ENCODE measurements at places on chromosomes 2 and 18.
A peak's percentile ranks its signal among the peaks of the same experiment; 100 is the strongest.

- DNase-seq = no peak
Observed at GRCh38 chr2:119248751-119249150, 25.1 kb downstream of the STEAP3 start.

GRCh38 chr2:222883420-222883819 is 22.6 kb downstream of the ACSL3 start:
- no peak for DNase-seq

DNA sequence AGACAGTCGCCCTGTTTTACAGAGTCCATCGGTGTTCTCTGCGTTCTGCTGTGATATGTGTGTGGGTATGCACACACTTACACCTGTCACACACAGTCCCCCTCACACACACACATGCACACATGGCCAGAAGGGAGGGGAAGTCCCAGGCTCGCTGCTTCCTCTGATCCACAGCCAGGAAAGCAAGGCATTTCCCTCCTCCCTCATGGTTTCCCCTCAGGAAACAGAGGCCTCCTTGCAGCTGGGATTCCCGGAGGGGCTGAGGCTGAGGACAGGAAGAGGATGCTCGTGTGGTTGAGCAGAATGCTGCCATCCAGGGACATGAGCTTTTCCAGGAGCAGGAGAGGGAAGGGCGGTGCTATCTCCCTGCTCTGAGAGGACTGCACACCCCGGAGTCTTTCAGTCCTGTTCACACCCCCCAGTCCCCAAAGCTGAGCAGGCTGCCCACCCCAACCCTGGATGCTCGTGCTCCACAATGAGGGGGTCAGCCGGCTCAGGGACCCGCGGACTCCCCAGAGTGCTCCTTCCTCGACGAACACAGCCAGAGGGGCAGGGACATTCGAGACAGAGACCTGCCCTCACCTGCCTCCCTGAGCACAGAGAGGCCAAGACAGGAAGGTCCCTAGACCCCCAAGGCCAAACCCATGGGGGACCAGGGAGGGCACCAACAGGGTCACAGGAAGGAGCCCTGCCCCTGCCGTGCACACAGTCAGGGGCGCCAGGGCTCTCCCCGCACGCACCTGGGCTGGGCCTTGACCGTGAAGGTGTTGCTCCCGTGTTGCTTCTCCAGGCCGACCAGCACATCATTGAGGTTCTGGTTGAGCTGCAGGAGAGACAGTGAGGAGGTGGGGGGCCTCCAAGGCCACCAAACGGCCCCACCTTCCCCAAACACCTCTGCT is 45.3 kb downstream of the BIN1 start:
- DNase-seq = no peak

GRCh38 chr18:79625195-79625923 is 54.2 kb upstream of the CTDP1 start:
- DNase-seq = no peak

DNA sequence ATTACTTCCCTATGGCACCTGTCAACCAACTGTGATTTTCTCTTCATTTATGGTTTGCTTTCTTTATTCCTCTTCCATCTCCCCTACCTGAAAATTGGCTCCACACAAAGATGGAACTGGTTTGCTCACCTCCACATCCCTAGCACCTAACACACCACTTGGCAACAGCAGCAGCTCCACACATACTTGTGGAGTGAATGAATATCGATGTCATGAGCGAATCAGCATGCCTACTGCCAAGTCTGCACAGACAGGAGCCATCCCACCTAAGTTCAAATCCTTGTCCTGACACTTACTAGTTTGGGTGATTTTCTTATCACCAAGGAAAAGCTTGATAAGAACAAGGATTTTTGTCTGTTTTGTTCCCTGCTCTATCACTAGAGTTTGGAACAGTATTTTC is 191.4 kb upstream of the TMEM200C start:
- no peak for DNase-seq

GRCh38 chr2:138928374-138929021 is 148.3 kb upstream of the NXPH2 start:
- no peak for DNase-seq

DNA sequence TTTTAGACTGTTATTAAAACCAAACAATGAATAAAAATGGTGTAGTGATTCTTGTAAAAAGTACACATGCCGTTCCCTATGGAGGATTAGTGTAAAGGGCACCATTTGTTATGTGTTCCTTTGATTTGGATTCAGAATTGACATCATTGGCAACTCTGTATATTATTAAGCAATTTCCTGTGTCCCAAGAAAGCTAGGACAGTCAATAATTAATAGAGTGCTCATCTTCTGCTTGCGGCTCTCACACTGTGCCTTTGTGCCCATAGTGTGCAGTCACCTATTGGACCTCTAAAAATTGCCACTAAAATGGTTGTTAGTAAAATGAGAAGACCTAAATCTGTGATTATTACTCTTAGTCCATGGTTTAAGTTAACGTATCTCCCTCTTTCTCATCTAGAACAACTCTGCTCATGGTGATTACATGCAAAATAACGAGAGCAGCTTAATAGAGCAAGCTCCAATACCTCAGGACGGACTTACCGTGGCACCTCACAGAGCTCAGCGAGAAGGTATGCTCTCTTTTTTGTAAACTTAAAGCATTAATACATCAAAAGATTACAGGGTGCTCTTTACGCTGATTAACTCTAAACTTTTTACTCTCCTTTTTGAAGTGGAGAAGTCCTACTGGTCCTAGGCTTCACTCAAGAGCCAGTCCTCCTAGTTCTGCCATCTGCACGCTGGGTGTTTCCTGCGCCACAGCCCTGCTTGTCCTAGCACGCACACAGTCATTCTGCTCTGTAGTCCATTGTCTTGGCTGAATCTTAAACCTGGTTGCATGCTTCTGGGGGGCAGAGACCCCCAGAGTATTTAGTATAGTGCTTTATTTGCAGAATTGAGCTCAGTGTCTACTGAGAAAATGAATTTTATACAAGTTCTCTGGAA is 16.7 kb downstream of the ZCCHC2 start:
- DNase-seq = no peak

GRCh38 chr2:239601201-239601851 is 200.5 kb upstream of the HDAC4 start:
- DNase-seq = no peak

- DNase-seq = peak; percentile 64
Observed at GRCh38 chr2:203327901-203328759, at the start of gene ABI2. Gene ABI2, plus strand, starts transcription at chr2:203328394. Its CDS starts 121 bp downstream, at chr2:203328515.

DNA sequence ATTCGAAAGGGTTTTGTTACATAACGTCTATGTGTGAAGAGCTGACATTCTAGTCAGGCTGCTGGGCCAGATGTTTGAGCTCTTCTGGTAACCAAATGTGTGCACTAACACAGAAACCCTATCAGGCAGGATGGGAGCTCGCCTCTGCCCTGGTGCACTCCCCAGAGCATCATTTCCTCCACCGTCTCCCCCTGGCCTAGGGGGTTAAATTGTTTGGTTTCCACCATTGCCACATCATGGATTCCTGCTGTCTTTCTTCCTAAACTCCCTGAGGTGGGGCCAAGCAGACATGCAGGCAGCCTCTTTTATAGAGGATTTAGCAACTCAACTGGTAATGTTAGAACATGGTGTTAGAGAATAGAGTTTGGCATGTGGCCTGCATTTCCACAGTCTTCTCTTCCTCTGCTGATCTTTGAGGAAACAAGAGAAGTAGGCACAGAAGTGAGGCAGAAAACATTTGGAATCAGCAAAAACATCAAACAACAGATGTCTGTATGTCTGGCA is 87.3 kb downstream of the ANTXR1 start:
- DNase-seq = no peak

DNA sequence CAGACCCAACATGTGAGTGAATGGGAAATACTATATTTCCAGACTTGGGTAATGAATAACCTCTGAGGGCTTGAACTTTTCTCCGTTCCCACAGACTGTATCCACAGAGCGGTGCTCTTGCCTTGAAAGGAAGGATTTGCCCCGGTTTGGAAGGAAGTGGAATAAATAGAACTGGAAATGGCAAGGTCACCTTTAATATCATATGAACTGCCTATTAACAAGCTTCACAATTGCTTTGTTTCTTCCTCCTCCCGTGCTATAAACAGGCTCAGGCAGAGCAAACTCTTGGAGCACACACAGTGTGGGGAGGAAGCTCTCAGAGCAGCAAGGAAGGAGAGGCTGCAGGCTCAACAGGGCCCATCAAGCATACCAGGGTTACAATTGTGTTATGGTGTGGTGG is 28.5 kb upstream of the DARS1 start:
- no peak for DNase-seq

GRCh38 chr2:174593574-174594203 is 3.9 kb downstream of the WIPF1 start:
- peak; percentile 42 for DNase-seq

DNA sequence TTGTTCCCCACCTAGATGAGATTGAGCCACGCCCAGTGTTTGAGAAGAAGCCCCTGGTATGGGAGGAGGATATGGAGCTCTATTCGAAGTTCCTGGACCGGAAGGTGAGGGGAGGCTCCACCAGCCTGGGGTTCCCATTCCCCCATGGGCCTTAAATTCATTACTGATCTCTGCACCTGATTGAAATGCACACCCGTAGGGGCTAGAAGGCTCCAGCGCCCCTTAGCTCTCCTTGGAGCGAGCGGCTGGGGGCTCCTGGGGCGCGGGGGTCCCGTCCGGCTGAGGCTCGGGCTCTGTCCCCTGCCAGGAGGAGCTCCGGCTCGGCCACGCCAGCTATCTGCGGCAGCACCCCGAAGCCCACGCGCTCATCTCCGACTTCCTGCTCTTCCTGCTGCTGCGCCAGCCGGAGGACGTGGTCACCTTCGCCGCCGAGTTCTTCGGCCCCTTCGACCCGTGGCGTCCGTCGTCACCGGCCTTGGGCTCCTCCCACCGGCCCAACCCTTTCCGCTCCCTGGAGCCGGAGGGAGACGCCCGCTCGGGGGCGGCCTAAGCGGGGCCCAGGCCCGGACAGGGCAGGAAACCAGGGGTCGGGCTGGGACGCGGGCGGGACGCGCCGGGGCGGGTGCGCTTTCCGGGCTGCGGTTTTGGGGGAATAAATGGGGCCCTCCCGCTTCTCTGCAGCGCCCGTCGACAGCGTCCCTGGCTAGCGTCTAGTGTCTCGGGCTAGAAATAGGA is 10.9 kb downstream of the CATIP start:
- DNase-seq = peak; percentile 66

GRCh38 chr18:48892146-48892855 is 58.5 kb downstream of the SMAD7 start:
- DNase-seq = no peak

- DNase-seq = no peak
Observed at GRCh38 chr2:186913870-186914269, 64.9 kb upstream of the ZSWIM2 start.

DNA sequence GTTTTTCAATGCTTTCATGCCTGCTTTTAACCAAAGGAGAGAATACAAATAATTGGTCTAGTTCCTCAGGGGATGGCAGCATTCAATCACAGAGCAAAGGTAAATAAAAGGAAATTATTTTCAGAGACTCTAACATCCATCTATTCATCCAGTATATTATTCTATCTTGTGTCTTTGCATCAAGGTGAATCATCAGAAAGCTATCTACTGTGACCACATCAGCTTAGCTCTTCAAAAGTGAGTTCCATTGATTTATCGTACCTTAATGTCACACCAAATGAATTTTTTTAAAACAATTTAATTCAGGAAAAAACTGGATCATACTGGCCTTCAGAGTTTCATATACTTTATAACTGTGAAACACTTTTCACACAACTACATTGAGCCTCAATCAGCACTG is 66.1 kb downstream of the CHN1 start:
- DNase-seq = no peak

GRCh38 chr18:12645751-12646203 is 12.1 kb downstream of the SPIRE1 start:
- no peak for DNase-seq

GRCh38 chr2:180141600-180141999 is 134.5 kb upstream of the CWC22 start:
- no peak for DNase-seq

- no peak for DNase-seq
Observed at GRCh38 chr2:132549935-132550670, 119.9 kb downstream of the LYPD1 start.

GRCh38 chr2:149566652-149567051 is 20.9 kb downstream of the MMADHC start:
- no peak for DNase-seq

GRCh38 chr2:157470321-157470720 is 26.4 kb upstream of the CYTIP start:
- no peak for DNase-seq

DNA sequence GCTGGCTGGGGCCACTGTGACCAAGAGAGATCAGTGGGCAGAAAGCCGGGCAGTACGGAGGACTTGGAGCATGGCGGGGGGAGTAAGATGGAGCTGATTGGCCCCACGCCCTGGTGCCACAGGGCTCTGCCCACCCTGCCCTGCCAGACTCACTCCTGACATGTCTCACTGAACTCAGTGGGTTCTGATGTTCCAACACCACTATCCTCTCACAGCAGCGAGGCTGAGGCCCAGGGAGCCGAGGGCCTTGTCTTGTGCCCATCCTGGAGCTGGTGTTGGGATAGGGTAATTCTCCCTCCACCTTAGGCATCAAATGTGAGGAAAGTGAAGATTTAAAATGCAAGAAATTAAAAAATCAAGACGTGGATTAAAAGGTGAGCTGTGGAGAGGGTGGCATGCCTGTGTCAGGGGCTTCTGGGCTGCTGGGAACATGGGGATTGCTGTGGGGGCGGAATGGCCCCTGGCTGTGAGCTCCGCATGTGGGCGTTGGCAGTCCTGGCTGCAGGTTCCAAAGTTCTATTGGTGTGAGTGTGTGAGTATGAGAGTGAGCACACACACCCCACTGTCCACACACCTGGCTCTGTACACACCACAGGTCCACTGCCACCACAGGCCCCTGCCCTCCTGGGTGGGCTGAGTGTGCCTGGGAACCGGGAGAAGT is 283.5 kb upstream of the HS6ST1 start:
- no peak for DNase-seq

- DNase-seq = no peak
Observed at GRCh38 chr2:95277246-95277906, 3.1 kb downstream of the PROM2 start.
